ENCODE measurements at places on chromosomes 6 and 20. TPM values are rescaled to one million over a fixed set of nuclear protein-coding genes. Genes with fewer than 3 reads are reported as not detected.

DNA sequence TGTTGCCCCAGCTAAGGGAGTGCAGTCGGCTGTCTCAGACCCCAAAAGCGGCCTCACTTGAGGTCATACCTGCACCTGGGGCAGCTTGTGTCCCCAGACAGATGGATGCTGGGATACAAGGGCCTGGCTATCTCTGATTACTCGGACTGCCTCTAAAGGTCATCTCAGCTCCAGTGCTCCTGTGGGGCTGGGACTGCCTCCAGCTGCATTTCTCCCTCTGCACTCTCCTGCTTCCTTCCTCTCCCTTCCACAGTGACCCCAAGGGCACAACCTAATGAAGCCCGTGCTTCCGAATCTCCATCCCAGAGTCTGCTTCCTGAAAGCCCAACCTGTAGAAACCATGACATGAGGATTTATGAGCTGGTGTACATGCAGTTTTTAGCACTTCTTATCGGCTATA is 22.8 kb upstream of the OCSTAMP start:
- DNase-seq, result no peak

GRCh38 chr6:100454551-100455229 is 10.0 kb downstream of the SIM1 start:
- DNase-seq, result no peak

- no peak for DNase-seq
These were observed 621.5 kb upstream of the BTBD3 start for GRCh38 chr20:11296221-11296620.

GRCh38 chr6:49410564-49410963 is 52.5 kb downstream of the MMUT start:
- DNase-seq, result no peak

DNA sequence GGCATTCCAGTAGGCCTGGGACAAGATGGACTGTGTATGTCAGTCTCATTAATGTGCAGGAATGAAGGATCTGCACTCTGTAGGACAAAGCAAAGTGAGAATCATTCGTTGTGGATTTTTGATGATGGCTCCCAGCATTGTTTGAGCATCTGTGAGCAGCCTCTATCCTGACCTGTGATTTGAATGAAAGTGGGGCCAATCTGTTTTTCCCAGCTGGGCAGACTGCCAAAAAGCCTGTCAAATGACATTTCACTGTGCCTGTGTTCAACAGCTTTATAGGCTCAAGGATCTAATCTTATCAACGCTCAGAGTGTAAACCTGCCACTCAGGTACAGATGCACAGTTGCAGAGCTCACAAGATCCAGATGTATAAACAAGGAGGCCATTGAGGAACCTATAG is 86.7 kb upstream of the SYNDIG1 start:
- DNase-seq, result no peak

DNA sequence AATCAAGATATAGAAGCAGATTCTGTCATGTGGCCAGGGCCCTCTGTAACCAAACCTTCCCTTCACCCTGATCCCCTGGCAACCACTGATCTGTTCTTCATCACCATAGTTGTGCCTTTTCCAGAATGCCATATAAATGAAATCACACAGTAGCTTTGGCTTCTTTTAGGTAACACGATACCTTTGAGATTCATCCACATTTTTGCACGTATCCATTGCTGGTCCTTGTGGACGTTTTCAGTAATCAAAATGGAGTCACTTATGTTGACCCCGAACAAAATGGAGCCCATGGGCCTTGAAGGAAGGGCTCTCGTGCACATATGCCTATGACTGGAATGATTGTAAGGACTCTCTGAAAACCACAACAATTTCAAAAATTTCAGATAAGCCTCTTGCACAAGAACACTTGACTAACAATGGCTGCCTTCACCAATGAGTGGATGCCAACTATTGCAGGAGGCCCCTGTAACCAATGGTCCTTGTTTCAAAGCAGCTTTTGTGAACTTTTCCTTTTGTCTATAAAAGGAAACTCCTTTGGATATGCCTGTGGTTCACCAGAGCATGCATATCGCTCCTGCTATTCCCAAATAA is 84.3 kb upstream of the RALY start:
- no peak for DNase-seq

DNA sequence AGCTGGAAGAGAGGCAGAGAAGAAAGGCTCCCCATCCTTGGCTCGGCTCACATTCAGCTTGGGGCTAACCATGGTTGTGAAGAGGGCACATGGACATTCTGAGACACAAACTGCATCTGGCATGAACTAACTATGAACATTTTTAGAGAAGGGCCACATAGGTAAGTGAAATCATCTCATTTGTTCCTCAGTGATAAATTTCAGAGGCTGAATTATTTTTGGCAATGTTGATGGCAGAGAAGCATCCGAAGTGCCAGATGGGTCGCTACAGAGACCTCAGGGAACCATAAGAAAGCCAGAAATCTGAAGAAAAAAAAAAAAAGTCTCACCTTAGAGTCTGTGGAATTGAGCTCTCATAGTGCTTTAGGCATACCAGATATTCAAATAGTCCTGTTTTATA is 49.2 kb upstream of the FABP7 start:
- no peak for DNase-seq

DNA sequence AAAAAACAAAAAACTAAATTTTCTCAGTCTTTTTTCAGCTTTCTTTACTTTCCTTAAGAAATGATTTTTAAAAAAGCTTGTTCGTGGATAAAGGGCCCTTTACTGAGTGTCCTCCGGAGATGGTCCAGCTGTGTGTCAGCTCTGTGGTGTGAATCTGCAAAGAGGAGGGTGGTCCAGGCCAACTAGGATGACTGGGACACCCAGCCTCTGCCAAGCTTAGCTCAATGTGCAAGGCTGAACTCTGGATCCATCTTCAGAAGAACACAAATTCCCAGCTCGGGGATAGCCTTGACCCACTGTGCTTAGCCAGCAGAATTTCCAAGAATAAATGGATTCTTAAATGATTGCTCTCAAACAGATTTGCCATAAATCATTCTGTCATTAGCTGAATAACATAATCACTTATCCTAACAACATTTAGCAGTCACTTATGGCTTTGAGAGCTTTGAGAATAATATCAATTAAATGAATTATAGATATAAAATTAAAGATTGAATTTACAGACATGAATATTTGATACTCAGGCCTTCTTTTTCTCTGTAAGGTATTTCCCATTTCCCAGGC is 14.2 kb upstream of the CALHM5 start:
- DNase-seq, result no peak

DNA sequence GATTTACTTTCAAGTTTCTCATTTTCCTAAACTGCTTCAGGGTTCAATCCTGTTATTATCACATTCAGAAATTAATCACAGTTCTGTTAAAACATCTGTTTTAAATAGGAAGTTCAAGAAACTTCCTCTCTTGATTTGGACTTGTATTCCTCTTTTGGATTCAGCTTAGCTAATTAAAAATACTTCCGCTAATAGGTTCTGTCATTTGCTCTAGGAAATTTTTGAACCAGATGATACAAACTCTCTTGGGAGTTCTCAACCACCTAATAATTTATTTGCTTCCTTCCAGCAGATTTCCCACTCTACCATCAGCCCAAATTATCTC is 15.9 kb upstream of the TMEM30A start:
- DNase-seq, result no peak

DNA sequence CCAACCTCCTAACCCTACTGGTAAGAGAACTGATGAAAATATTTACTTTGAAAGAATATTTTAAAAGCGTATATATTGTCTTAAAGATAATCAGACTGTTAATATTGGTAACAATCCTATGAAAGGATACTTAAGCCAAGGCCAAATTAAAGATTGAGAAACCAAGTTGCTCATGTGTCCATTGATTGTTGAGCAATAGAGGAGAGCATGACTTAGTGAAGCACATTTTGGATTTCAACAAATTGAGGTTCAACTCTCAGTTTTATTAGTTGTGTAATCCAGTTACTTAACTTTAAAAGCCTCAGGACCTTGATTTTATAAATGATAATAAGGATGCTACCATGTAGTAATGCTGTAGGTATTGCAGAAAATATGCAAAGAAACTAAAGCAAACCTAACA is 56.8 kb downstream of the PRL start:
- no peak for DNase-seq

DNA sequence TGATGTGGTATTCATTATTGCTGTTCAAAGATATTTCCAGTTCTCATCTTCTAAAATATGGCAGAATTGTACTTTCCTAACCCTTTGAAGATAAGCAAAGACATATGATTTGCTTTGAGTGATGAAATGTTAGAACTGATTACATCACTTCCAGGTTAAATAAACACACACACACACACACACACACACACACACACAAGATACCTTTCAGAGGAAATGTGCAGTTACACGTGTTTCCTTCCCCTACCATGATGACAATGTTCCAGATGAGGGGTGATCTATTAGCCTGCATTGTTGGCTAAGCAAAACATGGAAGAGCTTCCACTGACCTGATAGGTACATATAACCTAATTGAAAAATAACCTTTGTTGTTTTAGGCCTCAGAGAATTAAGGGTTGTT is 11.7 kb upstream of the FRK start:
- DNase-seq, result no peak

GRCh38 chr20:53152228-53152627 is 180.1 kb downstream of the TSHZ2 start:
- no peak for DNase-seq

GRCh38 chr6:13559968-13560650 is 14.3 kb upstream of the SIRT5 start:
- no peak for DNase-seq

GRCh38 chr6:77876300-77876699 is 223.5 kb downstream of the MEI4 start:
- DNase-seq, result no peak

- no peak for DNase-seq
These were observed 56.2 kb downstream of the ADGRF1 start for GRCh38 chr6:46985943-46986342.

DNA sequence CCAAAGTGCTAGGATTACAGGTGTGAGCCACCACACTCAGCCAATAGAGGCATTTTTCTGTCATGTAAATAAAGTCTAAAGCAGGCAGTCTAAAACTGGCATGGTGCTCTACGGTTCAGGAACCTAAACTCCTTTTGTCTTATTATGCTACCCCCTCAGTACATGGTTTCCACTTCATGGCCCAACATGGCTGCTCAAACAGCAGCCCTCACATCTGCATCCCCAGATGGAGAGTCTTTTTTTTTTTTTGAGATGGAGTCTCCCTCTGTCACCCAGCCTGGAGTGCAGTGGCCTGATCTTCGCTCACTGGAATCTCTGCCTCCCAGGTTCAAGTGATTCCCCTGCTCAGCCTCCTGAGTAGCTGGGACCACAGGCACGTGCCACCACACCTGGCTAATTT is 38.3 kb downstream of the SLC52A3 start:
- no peak for DNase-seq

DNA sequence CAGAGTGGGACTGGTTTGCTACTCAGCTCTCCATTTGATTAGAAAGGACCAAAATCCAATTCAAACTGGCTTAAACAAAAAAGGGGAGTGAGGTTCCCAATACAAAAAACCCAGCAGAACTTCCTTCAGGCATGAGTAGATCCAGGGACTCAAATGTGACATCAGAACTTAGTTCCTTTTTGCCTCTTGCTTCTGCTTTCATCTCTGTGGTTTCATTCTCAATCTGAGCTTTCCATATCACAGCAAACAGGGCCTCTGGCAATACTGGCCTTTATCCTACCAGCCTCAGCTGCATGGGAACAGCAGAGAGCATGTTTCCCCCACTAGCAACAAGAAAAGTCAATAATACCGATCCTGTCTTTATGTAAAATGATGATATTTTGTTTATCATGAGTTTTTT is 28.6 kb upstream of the PRELID3B start:
- no peak for DNase-seq

GRCh38 chr20:32752458-32753250 is 9.4 kb upstream of the COMMD7 start:
- no peak for DNase-seq

- no peak for DNase-seq
These were observed 915 bp upstream of the C6orf47 start for GRCh38 chr6:31661262-31662123.

DNA sequence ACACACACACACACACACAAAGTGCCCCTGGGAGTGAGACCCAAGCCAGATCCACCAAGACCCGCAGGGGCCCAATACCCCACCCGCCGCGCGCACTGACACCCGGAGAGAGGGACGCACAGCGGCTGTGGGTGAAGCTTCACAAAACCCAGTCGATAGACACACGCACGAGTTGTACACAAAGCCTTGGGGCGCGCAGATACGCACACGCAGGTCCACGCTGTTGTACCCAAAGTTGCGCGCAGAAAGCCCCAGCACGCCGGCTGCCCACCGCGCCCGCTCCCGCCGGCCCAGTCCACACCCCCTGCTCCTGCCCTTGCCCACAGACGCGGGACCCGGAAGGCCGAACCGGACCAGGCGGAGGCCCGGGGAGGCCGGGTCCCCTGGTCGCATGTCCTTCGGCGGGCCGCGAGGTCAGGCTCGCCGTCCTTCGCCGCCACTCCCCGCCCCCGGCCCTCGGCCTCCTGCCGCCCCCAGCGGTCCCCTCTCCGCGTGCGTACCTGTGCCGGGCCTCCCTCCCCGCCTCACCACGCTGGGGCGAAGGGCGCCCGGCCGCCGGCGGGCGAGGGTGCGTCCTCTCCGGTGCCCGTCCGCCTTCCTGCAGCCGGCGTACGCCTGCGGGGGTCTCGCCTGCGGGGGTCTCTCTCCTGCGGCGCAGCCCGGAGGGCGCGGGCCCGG is at the start of gene TMEM74B:
Gene TMEM74B (minus strand): TSS at position 344 of the 678 bp plus-strand sequence. CDS start 1,180 bp downstream, outside the sequence.
- no peak for DNase-seq

DNA sequence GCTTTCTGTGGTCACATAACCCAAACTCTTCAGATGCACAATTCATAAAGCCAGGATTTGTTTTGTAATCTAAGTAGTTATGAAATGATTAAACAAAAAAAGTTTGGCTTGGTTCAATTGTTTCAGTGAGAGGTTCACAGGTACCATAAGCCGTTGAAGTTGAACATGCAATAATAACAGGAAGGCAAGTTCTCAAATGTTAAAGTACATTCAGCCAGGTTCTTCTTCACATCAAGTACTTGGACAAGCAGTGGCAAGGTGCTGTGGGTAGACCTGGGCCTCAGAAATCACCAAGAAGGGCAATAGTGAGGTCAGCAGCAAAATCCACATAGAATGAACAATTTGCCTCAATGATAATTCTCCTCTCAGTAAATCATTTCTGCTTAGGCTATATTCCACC is 175.5 kb downstream of the EPM2A start:
- no peak for DNase-seq

DNA sequence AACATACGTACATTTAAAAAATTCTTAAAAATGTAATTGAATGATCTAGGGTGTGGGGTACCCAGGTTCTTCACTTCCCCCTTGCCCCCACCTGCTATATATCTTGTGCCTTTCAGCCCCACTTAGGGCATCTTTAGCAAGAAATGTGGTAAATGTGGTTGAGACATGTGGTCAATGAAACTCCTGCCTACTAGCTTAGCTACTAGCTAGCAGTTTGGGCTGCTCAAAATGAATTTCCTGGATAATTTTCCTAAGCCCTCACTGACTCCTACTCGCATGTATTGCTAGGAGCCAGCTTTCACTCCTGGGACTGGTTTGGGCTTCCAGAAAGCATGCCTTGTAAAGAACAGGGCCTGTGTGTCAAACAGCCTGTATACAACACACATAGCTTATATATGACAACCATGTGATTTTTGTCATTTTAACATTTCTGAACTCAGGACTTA is 257.3 kb downstream of the ATXN1 start:
- DNase-seq, result no peak

The OR12D2 gene
- polyA plus RNA-seq, result not detected

The TRIM38 gene
- 6.7 TPM for polyA plus RNA-seq

The YTHDF1 gene
- polyA plus RNA-seq, result 25.2 TPM

The BTN2A1 gene
- 27.5 TPM for polyA plus RNA-seq

The SLC17A1 gene
- polyA plus RNA-seq, result not detected

The NKX2-4 gene
- not detected for polyA plus RNA-seq
